ENCODE measurements at places on chromosomes 3 and 15.

GRCh38 chr3:196287090-196287439 lies 461 bp downstream of the PCYT1A start:
- DNase-seq = no peak

GRCh38 chr15:101466188-101466587 lies 23.3 kb downstream of the PCSK6 start:
- DNase-seq = no peak

GRCh38 chr15:97995881-97996603 lies 35.5 kb downstream of the ARRDC4 start:
- no peak for DNase-seq

GRCh38 chr3:126925411-126926171 lies 57.3 kb upstream of the PLXNA1 start:
- no peak for DNase-seq

GRCh38 chr15:79025802-79026201 lies 64.8 kb downstream of the RASGRF1 start:
- DNase-seq = no peak

GRCh38 chr3:188389711-188390342 lies 235.9 kb downstream of the LPP start:
- DNase-seq = peak; percentile 41

GRCh38 chr3:72492240-72492639 lies 356.0 kb downstream of the SHQ1 start:
- no peak for DNase-seq

DNA sequence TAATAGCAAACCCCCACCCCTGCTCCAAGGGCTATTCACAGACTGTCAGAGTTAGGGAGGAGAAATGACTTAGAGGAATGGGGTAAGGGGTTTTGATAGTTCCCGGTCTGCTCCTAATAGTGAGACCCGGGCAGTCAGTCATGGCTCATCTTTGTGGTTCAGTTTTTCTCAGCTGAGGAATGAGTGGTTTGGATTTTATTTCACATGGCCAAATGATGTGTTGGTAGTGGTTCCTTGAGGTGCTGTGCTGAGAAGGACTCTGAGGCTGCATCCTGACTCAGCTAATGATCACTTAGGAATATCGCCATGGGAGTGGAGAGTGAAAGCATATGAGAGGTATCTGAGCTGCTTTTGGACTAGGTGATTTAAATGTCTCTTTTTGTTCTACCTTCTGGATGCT lies 80.2 kb downstream of the LPP start:
- no peak for DNase-seq

GRCh38 chr3:426072-426471 lies 229.5 kb downstream of the CHL1 start:
- DNase-seq = no peak

- no peak for DNase-seq
These were observed 364.9 kb downstream of the NAALADL2 start for GRCh38 chr3:175224051-175224450.

DNA sequence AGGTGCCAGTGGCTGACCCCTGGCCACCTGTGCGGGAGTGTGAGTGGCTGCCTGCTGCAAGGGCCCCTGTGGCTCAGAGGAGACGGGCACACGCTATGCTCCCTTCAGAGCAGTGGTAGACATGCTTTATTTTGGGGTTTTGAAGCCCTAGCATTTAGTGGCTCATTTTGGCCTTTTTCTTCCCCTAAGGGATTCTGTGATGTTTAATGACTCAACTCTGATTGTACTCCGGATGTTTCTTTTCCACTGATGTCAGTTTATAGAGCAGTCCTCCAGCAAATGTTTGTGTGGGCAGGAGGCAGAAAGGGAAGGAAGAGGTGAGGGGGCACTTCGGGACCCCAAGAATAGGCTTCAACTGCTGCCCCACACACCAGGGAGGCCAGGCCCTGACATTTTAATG lies 288.9 kb upstream of the C2CD4B start:
- DNase-seq = no peak

- DNase-seq = no peak
These were observed 14.0 kb upstream of the RASGRP1 start for GRCh38 chr15:38578626-38579025.

GRCh38 chr3:71602256-71602655 lies 18.7 kb upstream of the FOXP1 start:
- no peak for DNase-seq

DNA sequence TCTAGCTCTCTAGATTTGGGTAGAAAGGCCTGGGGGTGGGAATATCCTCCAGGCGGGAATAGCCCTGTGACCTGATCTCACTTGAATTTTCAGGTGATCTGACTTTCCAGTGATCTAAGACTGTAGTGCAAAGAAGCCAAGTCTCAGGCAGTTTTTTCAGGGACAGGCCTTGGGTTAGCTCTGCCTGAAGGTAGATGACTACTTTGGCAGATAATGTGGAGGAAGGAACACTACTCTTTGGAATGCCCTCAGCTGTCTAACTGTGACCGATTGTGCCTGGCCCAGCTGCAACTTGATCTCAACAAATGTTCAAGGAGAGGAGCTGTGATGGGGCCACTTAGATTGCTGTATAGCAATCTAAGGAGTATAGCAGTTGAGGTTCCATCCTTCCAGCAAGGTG lies 193.7 kb downstream of the TCF12 start:
- DNase-seq = no peak

DNA sequence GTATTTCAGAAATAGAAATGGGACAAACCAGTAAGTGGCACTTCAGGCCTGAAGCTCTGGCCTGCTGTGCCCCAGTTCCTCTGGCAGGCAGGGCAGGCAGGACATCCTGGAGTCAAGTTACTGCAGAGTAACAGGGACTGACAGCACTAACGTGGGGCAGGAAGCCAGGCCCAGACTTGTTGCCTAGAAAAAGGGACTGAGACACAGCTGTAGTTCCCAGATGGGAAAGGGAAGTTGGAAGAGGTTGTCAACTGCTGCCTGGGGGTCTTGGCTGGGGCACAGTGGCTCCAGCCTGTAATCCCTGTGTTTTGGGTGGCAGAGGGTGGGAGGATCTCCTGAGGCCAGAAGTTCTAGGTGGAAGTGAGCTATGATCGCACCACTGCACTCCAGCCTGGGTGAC lies 171.9 kb downstream of the FMN1 start:
- no peak for DNase-seq

GRCh38 chr3:155302891-155303290 lies 9.4 kb upstream of the STRIT1 start:
- DNase-seq = no peak

- DNase-seq = no peak
These were observed 38.8 kb downstream of the ADCY5 start for GRCh38 chr3:123410149-123410515.

DNA sequence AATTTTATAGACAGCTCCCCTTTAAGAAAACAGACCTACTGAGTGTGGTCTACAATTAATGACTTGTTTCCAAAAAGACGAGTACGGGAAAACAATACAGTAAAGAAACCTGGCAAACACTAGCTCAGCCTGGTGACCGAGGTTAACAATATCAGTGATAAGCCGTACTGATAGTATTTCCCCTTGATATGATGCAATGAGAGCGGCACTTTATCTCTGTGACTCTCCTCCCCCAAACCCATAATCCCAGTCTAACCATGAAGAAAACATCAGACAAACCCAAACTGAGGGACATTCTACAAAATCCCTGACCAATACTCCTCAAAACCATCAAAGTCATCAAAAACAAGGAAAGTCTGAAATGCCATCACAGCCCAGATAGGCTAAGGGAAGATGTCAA lies 8.2 kb downstream of the DENND4A start:
- no peak for DNase-seq

GRCh38 chr3:52029053-52029452 lies 27.3 kb downstream of the DUSP7 start:
- no peak for DNase-seq

GRCh38 chr15:62940755-62941361 lies 101.7 kb upstream of the TPM1 start:
- DNase-seq = no peak

- peak; percentile 85 for DNase-seq
These were observed 10.5 kb upstream of the EIF4A2 start for GRCh38 chr3:186772701-186773417.

DNA sequence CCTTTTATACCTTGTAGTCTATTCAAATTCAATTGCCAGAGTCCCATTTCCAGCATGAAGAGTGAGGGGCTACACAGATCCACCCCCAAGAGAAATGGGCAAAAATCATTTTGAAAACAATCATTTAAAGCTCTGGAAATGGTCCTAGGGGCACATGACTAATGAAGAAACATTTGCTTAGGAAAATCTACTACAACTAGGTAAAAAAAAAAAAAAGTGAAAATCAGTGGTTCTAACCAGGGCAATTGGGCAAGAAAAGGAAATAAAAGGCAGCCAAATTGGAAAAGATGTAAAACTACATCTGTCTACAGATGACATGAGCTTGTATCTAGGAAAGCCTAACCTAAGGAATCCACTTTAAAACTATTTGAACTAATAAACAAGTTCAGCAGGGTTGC lies 9.4 kb downstream of the IMPG2 start:
- DNase-seq = no peak

- no peak for DNase-seq
These were observed 195.2 kb upstream of the DPPA4 start for GRCh38 chr3:109532257-109533216.

Measured in GM06990 (cell line).